ENCODE measurements at places on chromosomes 2 and 18.

DNA sequence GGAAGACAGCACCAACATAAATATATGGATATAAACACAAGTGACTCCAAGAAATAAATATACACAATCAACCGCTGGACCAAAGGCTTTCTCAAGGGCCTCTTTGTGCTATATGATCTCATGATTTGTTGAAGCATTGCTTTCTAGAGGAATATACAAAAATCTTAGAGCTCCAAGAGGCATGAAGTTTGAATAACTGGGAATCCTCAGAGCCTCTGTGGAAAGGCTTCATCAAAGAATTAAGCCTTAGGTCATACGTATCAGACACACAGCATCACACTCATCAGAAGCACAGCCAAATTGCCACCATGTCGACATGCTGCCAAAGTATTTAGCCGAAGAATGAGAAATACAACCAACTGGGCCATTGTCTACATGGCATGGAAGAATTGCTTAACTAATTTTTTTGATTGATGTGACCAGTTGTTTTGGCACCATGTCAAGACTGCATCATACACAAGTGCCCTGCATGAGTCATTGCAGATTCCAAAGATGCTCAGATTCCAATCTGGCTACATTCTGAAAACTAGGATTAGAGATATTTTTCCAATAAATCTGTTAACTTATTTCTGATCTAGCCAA is 860.6 kb upstream of the ZEB2 start:
- DNase-seq: no peak

DNA sequence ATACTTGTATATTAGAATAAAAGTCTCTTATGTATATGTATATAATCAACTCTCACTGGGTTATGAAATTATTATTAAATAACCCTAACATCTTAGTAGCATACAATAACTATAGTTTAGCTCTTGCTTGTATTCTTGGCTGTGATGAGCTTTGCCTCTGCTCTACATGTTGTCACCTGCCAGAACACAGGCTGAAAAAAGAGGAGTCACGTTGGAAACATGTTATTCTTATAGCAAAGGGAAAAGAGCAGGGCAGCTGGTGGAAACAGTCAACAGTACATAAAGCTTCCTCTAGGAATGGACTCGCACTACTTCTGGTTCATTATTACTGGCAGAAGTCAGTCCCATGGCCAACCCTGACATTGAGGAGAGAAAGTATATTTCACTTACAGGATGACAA is 362.0 kb upstream of the KYNU start:
- no peak for DNase-seq

GRCh38 chr2:123993728-123994323 is 31.3 kb upstream of the CNTNAP5 start:
- no peak for DNase-seq

GRCh38 chr2:180474716-180475115 is 467.6 kb upstream of the CWC22 start:
- no peak for DNase-seq

GRCh38 chr2:23525137-23525765 is 140.3 kb downstream of the KLHL29 start:
- DNase-seq: no peak

DNA sequence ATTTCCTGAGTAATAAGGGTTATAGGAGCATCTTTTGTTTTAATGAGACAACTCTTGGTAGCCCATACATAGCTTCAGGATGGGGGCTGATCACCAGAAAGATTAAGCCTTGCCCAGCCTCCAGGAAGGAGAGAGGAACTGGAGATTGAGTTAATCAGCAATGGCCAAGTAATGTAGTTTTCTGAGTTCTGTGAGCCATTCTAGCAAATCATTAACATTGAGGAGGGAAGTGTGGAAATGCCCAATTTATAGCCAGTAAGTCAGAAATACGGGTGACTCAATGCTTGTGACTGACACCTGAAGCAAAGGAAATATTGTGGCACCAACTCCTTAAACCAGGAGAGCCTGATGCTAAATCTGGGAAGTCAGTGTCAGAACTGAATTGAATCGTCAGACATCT is 205.1 kb upstream of the SRD5A2 start:
- no peak for DNase-seq

DNA sequence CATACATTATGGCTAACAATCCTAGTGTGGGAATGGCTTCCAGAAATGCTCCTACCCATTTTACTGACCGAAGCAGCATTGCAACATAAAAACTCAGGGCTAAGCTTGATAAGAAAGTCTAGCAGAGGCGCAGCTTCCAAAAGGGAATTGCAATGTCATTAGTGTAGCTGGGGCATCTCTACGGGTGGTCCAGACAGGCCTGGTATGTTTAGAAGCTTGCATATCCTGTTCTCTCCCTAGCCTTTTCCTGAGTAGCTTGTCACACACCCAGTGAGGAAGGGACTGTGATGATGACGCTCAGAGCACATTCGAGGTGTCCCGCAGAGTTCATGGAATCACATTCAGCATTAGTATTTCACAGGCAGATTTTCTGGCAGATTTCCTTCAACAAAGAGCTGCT is 38.0 kb upstream of the COL5A2 start:
- DNase-seq: no peak

DNA sequence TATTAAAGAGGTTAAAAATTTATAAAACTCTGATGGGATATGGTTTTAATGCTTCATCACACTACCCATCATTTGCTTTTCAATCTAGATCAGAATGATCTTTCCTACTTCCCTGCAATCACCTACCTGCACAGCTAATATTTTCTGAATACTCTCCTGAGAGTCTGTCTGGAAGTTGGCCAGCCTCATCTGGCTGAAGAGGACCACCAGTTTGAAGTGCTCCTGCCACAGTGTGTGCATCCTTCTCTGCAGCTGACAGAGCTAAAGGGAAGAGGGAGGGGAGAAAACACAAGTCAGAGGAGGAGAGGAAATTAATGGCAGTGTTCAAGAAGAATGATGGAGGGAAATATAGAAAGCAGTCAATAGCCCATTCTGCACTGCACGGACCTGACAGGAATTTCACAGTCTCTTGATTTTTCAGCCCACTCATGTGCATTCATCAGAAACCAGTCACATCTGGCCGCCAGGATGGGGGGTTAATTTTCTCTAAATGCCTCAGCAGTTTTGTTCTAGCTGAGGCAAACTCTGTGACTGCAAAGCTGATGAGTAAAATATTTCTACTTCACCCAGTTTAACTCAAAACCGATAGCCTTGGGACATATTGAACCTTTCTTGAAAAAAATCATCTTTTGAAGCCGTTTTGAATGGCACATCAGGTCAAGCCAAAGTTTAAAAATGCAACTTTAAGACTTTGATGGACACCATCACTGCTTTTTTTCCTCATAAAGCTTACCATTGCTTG is 201.8 kb upstream of the KLHL14 start:
- no peak for DNase-seq

- no peak for DNase-seq
These were observed 250.6 kb downstream of the PTPRM start for GRCh38 chr18:7817575-7818230.

DNA sequence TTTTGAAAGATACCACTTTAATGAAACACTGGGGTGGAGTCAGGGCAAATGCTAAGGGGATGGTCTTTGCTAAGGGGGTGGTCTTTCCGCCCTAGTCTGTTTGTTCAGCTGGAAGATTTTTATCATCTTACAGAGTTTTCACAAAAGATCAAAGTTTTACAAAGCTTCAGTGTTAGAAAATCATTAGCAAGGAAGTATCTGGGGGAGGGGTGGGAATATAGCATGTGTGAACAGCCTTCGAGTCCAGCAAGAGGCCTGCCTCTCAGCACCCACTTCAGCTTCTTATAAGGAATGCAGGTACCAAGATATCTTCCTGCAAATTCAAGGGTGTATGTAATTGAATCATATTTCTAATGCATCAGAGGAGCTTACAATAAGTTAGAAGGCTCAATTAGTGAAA is 112.9 kb downstream of the RAPGEF4 start:
- no peak for DNase-seq

DNA sequence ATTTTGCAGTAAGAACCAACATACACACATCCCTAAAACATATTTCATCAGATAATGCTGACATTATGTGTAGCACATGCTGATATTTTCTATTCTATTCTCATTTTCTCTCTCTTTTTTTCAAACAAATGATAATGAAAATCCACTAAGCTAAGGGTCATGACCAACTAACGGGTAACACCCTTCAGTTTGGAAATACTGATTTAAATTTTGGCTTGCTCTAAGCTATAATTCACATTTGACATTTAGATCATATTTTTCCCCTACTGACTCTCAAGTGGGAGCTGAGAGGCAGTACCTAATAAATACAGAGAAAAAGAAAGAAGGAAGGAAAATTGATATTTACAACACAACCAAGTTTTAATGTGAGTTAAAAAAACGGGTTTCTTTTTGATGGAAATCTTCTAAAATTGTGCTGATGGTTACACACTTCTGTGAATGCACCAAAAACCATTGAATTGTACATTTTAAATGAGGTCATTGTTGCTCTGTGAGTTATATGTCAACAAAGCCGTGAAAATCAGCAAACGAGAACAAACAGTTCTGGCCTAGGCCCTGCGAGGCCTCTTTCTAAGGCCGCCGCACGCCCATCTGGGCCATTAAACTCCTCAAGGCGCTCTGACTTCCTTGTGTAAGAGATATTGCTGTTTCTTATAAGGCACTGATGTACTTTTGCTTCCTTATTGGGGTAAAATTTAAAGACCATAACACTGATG is 124.2 kb downstream of the GALR1 start:
- DNase-seq: no peak

- DNase-seq: no peak
These were observed 243.1 kb upstream of the SETBP1 start for GRCh38 chr18:44437603-44438002.

GRCh38 chr18:26468931-26469340 is 79.4 kb downstream of the KCTD1 start:
- no peak for DNase-seq

DNA sequence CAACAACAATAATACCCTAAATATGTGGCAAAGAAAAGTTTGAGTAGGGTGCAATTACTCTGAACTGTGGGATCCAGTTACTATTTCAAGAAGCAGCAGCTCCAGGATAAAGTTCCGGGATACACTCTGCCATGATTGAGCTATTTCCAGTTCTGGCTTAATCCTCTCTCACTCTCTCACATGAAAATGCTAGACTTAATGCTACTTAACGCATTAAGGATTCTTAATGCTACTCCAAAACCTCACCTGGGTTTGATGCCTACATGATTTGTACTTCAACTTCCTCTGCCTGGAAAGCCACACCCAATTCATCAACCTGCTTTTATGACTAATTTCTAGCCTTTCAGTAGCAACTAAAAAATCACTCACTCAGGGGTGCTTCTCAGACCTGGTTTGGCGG is 151.1 kb upstream of the HNMT start:
- no peak for DNase-seq

DNA sequence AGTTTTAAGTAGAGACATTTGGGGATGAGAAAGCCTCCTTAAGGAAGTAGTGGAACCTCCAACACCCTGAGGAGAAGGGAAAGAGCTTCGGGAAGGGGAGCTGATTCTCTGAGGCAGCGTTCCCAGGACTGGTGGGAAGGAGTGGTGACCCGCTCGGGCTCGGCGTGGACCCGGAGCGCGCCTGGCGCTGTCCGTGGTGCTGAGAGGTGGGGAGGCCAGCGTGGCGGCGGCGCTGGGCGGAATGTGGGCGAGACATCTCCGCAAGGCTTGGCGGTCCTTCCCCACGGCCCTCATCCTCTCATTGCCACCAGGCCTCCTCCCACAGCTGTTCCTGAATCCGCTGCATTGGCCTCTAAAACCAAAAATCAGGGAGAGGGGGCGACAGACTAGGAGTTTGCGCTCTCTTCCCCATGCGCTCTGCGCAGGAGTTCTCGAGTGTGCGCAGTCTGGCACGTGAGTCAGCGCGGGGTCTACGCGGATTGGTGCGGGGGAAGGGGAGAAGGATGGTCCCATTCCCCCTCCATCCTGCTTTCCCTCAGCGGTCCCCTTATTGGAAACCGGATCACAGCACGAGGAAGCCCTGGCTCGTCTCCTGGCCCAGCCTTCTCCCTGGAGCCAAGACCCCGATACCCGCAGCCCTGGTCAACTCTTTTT is 857 bp downstream of the RESP18 start:
- no peak for DNase-seq

DNA sequence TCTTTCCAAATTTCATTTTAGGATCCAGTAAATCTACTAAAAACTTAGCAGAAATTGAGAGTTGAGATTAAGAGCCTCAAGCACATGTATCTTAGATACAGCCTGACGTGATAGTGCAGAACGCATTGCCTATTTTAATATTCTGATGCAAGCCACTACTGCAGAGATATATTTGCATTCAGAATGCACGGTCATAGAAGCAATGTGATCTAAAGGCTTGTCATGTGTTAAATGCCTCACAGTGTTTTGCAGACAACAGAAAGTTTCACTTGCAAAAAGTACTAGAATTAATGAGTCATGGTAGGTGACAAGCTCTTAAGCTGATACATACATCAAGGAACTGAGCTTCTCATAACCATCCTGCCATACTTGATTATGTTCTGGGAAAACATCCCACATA is 886.7 kb upstream of the CHAC2 start:
- DNase-seq: no peak

GRCh38 chr18:27991391-27991790 is 185.5 kb downstream of the CDH2 start:
- no peak for DNase-seq

DNA sequence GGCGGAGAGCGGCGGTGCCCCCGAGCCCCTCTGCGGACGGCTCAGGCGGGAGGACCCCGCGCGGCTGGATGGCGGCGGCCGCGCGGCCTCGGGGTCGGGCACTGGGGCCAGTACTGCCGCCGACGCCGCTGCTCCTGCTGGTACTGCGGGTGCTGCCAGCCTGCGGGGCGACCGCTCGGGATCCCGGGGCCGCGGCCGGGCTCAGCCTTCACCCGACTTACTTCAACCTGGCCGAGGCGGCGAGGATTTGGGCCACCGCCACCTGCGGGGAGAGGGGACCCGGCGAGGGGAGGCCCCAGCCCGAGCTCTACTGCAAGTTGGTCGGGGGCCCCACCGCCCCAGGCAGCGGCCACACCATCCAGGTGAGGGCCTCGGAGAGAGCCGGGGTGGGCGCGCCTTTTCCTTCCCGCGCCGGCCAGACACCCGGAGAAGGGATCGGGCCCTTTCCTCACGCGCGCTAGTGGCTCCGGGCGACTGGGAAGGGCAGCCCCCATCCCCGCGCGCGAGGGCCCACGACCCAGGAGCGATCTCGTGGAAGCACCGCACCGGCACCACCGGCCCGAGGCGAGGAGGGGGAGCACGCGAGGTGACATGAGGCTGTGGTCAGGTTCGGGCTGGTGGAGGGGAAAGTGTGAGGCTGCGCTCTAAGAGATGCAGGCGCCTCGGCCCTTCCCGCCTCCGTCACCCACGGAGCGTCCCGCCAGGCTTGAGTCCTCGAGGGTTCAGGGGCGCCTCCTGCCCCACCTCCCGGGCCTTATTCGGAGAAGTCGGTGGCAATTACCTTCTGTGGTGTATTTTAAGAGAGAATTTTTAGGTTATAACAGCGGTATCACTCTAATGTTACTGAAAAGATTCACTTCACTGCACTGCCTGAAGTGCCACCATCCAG is 607 bp downstream of the LAMA3 start:
- no peak for DNase-seq

DNA sequence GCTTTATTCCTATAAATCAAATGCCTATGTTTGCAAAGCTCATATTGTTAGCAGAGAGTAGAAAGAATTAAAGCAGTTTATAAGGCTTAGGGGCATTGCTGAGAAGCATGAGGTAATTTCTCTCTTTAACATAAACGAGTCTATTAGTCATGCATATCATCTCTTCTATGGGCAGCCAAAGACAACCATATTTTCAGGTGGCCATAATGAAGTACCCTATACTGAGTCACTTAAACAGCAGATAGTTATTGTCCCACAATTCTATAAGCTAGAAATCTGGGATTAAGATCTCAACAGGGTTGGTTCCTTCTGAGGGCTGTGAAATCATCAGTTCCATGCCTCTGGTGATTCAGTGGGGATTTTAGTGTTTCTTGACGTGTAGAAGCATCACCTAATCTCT is 277.5 kb downstream of the NR4A2 start:
- DNase-seq: no peak
